ENCODE measurements at places on chromosomes 7 and 10. TPM values are rescaled to one million over a fixed set of nuclear protein-coding genes. Genes with fewer than 3 reads are reported as not detected.

DNA sequence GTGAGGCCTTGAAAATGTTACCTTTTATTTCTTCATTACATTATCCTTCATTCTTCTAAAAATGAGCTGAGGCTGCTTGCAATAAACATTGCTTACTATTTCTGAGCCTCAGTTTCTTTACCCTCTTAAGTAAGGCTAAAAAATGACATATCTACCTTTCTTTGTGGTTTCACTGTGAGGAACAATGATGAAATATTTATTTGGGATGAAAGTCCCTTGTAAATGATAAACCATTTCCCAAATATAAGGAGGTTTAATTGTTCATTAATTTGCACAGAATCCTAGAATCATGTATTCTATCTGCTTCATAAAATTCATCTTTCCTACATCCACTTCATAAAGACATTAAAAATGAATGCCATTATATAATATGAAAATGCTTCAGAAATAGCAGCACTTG lies 27.9 kb downstream of the ZC3HAV1 start:
- H3K4me1 ChIP-seq, result peaks cover 79% of the 10 kb centered on the region
- DNase-seq, result no peak
- peak overlapping the region; percentile 34 for H3K27ac ChIP-seq
- no peaks in the 10 kb centered on the region for H3K27me3 ChIP-seq

DNA sequence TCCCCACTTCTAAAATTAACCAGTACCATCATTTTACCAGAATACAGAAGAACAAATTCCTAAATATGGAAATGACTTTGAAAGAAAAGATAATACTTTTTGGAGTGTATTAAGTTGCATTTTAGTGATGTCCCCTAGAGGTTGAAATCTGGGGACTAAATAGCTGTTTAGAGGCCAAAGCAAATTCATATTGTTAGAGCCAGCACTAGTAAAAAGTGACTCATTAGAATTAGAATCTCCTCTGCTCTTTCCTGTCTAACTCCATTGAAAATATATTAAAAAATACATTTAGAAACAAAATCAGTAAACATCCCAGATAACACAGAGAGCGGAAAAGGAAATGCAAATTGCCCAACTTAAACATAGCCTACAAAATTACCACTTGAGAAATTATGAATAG lies 1189.6 kb upstream of the C7orf33 start:
- H3K27me3 ChIP-seq, result no peaks in the 10 kb centered on the region
- no peaks in the 10 kb centered on the region for H3K4me1 ChIP-seq
- no peaks in the 10 kb centered on the region for H3K36me3 ChIP-seq
- no peak overlapping the region for H3K27ac ChIP-seq
- H3K4me3 ChIP-seq, result no peak overlapping the region
- no peak for DNase-seq

DNA sequence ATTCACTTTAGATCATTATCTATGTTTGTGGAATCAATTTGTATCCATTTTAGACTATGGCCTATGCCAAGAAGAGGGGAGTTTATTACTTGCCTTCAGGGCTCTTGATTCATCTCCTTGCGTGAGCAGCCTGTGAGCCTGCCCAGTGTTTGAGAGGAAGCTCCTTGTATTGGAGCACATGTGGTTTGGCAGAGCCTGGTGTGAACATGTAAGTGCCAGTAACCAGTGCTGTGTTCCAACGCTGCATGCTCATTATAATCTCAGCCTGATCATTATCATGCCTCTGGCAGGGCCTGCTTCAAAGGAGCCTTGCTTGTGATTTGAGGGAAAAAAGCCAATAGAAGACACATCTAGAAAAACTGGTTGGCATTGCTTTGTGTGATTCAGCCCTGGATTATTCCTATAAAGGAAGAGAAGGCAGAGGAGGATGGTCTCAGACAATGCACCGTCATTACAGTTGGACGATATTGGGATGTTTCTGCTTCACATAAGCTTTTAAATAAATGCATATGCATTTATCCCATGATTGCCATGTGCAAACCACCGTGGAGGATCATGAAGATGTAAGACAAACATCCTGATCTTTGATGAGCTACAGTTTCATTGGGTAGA lies 203.4 kb upstream of the AHR start:
- no peak for DNase-seq
- H3K4me3 ChIP-seq, result no peak overlapping the region
- no peaks in the 10 kb centered on the region for H3K27me3 ChIP-seq
- H3K4me1 ChIP-seq, result peaks cover 6% of the 10 kb centered on the region

DNA sequence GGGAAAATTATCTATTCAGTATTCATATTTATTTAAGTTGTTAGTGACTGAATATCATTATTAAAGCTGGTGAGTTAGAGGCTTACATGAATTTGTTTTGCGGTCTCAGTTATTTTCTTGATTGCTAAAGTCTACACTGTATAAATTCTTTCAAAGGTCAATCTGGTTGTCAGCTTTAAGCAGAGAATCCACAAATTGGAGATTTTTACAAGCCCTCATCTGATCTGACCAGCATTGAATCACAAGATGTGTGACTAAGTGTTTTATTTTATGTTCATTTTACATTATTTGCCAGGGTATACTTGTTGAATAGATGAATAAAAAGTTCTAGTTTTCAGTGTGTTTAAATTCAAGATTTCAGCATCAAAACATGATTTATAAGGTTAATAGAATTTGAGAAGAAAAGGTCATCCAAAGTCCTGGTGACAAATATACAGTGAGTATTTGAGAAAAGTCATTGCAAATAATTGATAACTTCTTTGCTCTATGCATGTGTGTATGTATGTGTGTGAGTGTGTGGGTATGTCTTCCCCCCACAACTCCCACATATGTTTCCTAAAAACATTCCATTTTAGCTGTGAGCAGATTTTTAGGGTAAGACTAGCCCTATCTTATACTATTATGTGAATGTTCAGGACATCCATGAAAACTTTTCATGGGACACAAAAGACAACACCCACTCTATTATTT lies 4.4 kb downstream of the SEMA3A start:
- peaks cover 34% of the 10 kb centered on the region for H3K4me1 ChIP-seq
- H3K36me3 ChIP-seq, result no peaks in the 10 kb centered on the region
- no peak overlapping the region for H3K4me3 ChIP-seq
- no peak for DNase-seq
- no peak overlapping the region for H3K27ac ChIP-seq

DNA sequence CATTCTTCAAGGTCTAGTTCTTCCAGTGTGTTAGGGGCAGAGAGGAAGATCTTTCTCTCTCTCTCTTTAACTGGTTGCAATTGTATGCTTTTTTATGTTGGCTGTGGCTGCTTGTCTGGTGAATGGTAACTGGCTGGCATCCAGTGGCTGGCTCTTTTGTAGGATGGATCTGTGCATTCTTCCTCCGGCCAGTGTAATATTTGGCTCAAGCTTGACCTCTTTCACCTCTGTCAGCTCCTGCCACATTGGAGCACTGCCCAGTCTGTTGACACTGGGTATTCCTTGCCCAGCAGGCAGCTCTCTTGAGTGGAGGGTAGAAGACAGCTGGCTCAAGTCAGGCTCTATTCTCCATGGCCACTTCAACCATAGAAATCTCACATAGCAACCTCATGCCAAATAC lies 528.3 kb downstream of the PHTF2 start:
- no peaks in the 10 kb centered on the region for H3K4me1 ChIP-seq
- no peak overlapping the region for H3K4me3 ChIP-seq
- H3K36me3 ChIP-seq, result no peaks in the 10 kb centered on the region

DNA sequence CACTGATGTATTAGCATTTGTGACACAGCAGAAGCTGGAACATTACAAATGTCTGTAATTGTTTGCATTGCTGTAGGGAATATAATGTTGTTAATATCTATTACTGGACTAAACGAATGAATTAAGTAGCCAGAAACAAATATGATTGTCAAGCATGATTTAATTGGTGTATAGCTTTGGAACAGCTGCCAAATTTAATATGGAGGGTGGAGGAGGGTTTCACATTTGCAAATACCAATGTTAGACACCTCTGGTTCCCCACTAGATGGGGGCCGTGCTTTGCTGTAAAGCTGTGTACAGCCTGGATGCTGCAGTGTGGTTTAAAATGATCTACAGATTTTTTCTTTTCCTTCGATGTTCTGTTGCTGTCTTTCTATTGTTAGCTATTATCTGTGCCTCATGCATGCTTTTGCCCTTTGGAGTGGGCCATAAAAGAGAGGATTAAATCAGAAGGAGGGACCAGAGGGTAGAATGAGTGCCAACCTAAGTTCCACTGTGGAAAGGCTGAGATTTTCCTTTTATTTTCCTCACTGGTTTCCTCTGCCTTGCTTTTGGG lies 23.1 kb downstream of the DNAJB9 start:
- no peak overlapping the region for H3K27ac ChIP-seq
- no peaks in the 10 kb centered on the region for H3K36me3 ChIP-seq
- no peak for DNase-seq
- H3K4me1 ChIP-seq, result no peaks in the 10 kb centered on the region

DNA sequence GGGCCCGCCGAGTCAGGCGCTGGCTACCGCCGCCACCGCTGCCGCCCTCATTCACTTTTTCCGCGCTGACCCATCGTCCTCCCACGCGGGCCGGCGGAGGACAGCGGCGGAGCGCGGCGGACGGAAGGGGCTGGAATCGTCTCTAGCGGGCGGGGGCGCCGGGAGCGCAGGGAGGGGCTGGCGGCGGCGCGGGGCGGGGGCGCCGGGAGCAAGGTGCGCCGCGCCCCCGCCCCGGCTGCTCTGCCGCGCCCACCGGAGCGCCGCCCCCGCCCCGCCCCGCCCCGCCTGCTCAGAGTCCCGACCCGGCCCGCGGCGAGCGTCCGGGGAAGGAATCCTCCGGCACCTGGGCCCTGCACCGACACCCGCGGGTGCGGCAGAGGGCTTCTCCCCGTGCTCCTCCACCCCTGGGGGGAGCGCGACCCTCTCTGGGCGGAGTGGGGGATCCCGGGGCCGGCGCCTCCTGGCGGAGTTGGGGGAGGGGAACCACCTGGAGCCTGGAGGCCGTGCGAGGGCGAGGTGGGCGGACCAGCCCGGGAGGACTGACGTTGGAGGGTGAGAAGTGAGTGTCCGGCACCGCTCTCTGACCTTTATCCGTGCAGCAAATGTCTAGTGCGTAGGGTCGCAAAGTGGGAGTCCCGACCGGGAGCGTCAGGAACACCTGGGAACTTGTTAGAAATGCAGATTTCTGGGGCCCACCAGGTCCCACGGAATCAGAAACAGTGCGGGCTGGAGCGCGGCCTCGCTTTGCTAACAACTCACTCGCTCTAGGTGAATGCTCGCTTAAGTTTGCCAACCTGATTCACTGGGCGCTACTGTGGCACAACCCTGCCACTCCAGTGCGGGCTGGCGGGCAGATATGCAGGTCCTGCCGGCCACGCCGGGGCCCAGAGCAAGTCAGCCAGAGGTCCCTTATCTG lies at the start of gene COBL:
COBL (minus strand) TSS at position 144 of the 916 bp plus-strand sequence. CDS start 176 bp downstream, outside the sequence.
- peaks cover 42% of the 10 kb centered on the region for H3K27me3 ChIP-seq
- peak within 1 kb of the TSS; percentile 75 for H3K4me3 ChIP-seq
- no peak within 1 kb of the TSS for H3K27ac ChIP-seq
- H3K36me3 ChIP-seq, result no peaks in the 10 kb centered on the region

GRCh38 chr7:101940830-101941229 lies 123.4 kb downstream of the CUX1 start:
- H3K27ac ChIP-seq, result no peak overlapping the region
- H3K27me3 ChIP-seq, result no peaks in the 10 kb centered on the region
- no peak for DNase-seq
- no peaks in the 10 kb centered on the region for H3K36me3 ChIP-seq
- no peak overlapping the region for H3K4me3 ChIP-seq
- H3K4me1 ChIP-seq, result peaks cover 5% of the 10 kb centered on the region

- no peak overlapping the region for H3K4me3 ChIP-seq
- no peak for DNase-seq
- H3K4me1 ChIP-seq, result no peaks in the 10 kb centered on the region
- H3K36me3 ChIP-seq, result no peaks in the 10 kb centered on the region
- no peak overlapping the region for H3K27ac ChIP-seq
Measured at GRCh38 chr7:126702242-126703016, 550.3 kb downstream of the GRM8 start.

DNA sequence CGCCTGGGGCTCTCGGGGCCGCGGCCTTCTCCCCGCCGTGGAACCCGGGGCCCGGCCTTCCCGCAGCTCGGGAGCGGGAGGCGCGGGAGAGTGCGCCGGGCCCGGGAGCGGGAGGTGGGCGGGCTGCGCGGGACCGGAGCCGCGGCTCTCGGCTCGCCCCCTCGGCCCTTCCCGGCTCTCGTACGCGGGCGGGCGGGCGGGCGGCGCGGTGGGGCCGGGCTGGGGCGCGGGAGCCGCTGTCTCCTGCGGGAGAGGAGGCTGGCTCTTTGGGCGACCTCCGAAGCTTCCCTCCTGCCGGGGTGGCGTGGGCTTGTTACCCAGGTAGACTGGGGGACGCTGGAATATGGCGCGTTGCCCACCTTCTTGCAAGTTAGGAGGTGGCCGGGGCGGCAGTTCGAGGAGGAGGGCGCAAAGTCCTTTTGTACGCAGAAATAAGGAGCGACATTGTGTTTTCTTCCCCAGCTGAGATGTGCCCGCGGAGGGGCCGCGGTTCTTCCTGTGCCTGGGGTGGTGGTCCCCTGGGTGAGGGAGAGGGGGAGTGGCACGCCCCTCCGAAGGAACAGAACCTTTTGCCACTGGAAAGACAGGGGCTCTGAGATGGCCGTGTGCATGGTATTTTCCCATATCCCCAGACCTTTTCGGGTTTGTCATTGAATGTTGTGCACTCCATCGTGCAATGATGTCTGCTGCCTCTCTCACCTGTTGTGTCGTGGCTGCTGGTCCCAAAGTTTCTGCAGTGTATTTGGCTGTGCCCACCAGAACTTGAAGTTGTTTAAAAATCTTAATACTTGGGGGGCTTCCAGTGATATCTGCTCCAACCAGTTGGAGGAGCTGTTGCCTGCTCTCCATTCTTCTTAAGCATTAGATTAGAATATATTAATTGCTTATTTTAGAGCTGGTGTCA lies 844 bp downstream of the NRF1 start:
- DNase-seq, result peak; percentile 43
- peaks cover 8% of the 10 kb centered on the region for H3K36me3 ChIP-seq
- H3K27me3 ChIP-seq, result no peaks in the 10 kb centered on the region
- peak overlapping the region; percentile 95 for H3K27ac ChIP-seq

- H3K27me3 ChIP-seq, result peaks cover 43% of the 10 kb centered on the region
- no peaks in the 10 kb centered on the region for H3K36me3 ChIP-seq
- H3K27ac ChIP-seq, result no peak overlapping the region
- no peak for DNase-seq
- H3K4me1 ChIP-seq, result no peaks in the 10 kb centered on the region
- H3K4me3 ChIP-seq, result peak overlapping the region; percentile 85
Measured at GRCh38 chr10:80357851-80358125, 1.2 kb downstream of the DYDC2 start.

GET4 gene
- 33.8 TPM for total RNA-seq

TAS2R5 gene
- total RNA-seq, result 1.3 TPM

AMPH gene
- total RNA-seq, result 0.53 TPM

COBL gene
- total RNA-seq, result not detected

SYT15B gene
- total RNA-seq, result not detected

C10orf53 gene
- not detected for total RNA-seq

CYP26C1 gene
- 0.05 TPM for total RNA-seq

Measured in activated T-cell treated with anti-CD3 and anti-CD28 coated beads, Interleukin-2, amount 50 U/mL, for 72 hours (primary cell).